ENCODE measurements at places on chromosomes 12 and 14.

- no peak for DNase-seq
Measured at GRCh38 chr14:71764701-71765382, 167.4 kb upstream of the RGS6 start.

- no peak for DNase-seq
Measured at GRCh38 chr12:88371416-88372183, 208.7 kb downstream of the KITLG start.

DNA sequence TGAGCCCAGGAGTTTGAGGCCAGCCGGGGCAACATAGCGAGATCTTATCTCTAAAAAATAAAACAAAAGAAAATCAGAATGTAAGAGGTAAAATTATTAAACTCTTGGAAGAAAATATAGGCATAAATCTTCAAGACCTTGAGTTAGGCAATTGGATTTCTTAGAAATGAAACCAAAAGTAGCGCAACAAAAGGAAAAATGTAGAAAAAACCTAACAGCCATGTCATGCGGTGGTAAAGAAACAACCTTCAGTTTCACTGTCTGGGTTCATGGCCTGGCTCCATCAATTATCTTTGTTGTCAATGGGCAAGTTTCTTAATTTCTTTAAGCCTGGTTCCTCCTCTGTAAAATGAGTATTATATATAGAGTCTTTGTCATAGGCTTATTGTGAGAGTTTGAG, 5.6 kb upstream of the GCH1 start:
- no peak for DNase-seq

GRCh38 chr12:121787063-121788025, 6.1 kb downstream of the RHOF start:
- DNase-seq = no peak

GRCh38 chr14:32077081-32078022, at the start of gene ARHGAP5:
Gene ARHGAP5 (plus strand): TSS chr14:32077304. CDS start chr14:32090670, 13,366 bp downstream.
- DNase-seq = no peak

DNA sequence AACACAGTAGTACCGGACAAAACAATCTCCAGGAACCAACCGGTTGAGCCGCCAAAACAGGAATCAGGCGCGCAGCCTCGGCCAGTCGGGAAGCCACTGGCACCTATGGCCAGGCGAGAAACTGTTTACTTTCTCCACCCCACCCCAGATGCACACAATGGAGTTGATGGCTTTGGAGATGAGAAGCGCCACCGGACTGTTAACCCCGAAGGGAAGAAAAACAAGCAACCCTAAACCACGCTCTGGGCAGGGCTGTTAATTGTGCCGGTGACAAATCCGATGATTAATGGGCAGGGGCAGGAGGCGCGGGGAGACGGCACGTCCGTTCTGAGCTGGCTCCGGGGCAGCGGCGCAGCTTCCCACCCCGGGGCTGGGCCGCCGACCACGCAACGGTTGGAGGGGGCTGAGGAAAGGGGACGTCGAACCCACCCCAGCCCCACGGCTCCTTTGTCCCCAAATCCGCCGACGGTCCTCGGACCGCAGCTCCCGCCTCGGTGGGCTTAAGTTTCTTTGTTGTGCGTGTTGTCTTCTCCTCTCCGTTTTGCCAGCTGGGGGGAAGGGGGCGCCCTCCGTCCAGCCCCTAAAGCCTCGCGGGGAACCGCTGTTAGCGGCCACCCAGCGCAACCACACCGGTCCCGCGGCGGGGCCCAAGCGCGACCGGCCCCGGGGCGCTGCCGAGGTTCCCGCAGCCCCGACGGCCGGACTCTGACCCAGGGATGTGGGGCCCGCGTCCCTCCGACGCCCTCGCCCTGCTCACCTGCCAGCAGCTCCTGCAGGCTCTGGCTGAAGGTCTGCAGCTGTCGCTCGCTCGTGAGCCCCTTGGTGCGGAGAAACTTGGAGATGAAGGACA, 790 bp downstream of the BTG1 start:
- no peak for DNase-seq

DNA sequence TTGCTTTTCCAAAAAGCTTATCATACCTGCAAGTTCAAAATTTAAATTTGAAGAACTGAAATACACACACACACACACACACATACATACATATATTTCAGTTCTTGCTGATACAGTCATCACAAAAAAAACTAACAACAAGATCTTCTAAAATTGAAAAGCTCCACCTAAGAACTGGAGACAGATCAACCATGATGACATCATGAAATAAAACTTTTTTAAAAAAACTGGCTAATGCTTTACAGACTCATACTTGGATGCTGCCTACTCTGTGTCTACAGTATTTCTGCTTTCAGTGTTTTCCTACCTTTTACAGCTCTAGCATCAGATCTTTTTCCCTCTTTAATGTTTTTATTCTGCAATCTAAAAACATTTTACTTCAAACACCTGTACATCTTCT, 261.4 kb downstream of the DIO2 start:
- DNase-seq = no peak

GRCh38 chr12:3973269-3973884, 100.2 kb upstream of the PARP11 start:
- DNase-seq = no peak

- DNase-seq = no peak
Measured at GRCh38 chr12:1796515-1797010, 23.8 kb upstream of the LRTM2 start.

DNA sequence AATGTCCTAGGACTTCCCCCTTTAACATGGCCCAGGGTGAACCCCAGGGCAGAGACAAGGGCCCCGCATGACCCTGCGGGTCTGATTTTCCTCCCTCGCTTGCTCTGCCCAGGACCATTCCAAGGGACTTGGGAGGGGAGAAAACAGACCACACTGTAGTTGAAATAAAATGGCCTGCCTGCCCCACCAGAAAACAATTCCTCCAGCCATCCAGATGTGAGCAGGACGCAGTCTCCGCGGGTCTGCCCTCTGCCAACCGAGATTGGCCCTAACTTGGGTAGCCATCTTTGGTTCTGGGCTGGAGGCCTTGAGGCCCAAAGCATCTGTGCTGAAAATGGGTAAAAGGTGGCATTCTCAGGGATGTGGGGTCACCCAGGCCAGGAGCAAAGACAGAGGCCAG, 75.5 kb downstream of the RFLNA start:
- DNase-seq = no peak

- no peak for DNase-seq
Measured at GRCh38 chr14:30872602-30873001, 1.8 kb upstream of the COCH start.

- no peak for DNase-seq
Measured at GRCh38 chr12:13362260-13362841, 165.8 kb downstream of the EMP1 start.

GRCh38 chr12:32615441-32615840, 63.7 kb upstream of the DNM1L start:
- no peak for DNase-seq

DNA sequence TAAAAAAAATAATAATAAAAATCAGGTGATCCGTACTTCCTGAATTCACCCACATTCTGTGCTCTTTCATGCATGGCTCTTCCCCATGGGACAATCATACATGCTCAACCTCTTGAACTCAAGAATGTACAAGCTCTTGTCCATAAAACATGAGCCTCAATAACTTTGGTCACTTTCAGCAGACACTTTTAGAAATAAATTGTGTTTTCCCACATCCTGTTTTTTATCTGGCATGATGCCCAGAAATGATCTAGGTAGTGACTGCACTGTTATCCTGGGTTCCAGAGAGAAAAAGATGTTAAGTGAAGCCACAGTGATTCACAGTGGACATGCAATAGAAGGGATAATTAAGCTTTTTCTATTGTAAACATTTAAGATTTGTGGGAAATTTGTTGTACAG, 537.6 kb upstream of the TMEM132C start:
- DNase-seq = no peak

DNA sequence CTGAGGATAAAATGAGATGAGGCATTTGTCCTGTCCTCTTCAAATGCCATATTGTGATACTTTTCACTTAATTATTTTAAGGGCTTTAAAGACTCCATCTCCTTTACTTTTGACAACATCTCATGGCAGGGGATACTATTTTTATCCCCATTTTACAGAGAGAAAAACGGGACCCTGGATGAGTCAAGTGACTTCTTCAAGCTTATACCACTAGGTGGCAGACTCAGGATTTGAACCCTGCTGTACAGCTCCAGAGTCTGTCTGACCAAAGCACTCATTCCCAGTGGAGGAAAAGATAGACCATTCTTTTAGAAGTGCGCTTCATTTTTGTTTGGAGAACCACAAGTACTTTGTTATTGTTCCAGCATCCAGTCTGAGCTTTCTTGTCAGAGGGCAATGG, 1.7 kb upstream of the SMOC1 start:
- no peak for DNase-seq

DNA sequence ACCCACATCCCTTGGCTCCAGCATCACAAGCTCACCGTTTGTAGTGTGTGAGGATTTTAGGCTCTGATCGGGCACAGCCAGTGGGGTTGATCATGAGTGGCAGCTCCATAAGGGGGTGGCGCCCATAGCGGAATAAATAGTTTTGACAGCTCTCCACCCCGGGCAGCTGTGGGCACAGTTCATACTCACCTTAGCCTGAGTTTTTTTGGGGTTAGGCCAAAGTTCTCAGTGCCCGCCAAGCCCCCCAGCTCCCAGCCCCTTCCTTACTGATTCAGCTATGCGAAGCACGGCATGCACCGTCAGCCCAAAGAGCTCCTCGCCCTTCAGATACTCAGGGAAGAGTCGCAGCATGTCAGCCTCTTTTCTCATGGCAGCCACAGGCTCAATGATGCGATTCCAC, 6.0 kb upstream of the PRKAG1 start:
- DNase-seq = no peak

DNA sequence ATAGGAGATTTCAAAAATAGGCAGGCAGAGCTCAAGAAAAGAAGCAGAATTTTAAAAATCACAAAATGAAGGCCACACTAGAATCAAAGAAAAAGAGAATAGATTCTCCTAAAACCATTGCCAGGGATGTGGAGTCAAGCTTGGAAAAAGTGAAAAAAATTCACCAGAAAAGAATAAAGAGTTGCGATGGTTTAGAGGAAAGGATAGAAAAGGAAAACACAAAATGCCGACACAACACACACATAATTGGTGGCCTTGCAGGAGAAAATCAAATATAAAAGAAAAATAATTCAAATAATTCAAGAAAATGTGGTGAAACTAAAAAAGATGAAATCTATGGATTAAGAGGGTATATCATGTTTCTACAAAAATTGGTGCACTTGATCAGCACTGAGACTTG, 181.6 kb upstream of the C14orf180 start:
- no peak for DNase-seq

GRCh38 chr12:124700810-124701592, 133.6 kb upstream of the NCOR2 start:
- no peak for DNase-seq

DNA sequence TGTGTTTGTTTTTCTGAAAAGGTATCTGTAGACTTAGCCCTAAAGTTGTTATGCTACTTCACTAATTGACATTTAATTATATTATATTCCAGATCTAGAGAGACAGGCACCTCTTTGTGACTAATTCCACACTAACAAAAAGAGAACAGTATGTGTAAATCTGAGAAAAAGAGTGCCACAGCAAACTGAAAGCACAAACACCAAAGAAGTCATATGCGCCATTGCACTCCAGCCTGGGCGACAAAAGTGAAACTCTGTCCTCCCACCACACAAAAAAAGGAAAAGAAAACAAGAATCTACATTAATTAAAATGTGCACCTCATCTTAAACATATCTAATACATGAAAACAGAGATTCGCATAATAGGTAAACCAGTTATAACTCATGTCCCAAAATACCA, 4.4 kb upstream of the CSRNP2 start:
- no peak for DNase-seq

- DNase-seq = no peak
Measured at GRCh38 chr14:38367922-38368321, 112.0 kb upstream of the CLEC14A start.

DNA sequence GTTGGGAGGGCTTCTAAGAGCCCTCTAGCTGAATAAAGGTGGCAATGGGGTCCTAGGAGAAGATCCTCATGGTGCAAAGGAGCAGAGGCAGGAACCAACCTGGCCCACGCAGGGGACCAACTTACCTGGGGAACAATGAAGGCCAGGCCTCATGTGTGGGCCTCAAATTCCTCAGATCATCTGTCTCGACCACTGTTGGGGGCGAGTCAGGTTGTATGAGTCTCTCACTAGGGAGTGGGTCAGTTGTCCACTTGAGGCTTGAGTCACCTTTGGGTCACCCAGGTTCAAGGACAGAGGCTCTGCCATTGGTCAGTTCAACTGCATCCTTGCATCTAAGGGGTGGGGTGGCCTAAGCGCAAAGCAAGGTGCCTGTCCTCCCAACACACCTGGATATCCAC, 43.7 kb upstream of the BDKRB2 start:
- no peak for DNase-seq

DNA sequence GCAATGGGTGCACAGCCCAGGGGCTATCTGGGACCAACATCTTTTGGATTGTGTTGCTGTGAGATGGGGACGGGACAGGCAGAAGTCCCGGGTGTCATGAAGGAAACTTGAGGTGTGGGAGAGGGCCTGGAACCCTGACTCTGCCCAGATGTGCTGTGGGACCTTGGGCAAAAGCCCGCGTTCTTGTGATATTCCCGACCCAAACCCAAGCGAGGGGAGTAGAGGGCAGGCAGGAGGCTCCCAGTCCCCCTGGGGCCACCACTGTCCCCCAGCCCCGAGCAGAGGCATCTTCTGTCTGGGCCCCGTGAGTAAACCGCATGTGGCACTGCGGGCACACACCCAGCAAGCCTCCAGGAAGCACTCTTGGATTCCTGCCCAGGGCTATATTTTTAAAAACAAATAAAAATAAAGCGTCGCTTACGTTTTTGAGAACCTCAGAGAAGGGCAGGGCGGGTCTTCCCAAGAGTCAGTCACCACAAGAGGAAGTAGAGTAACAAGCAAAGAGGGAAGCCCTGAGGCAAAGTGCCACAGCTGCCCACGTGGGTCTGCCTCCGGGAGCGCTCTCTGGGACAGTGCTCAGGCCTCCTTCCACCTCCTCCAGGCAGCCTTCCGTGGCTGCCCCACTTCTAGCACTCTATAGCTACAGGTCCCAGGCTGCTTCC, 39.5 kb downstream of the BEGAIN start:
- no peak for DNase-seq

- DNase-seq = no peak
Measured at GRCh38 chr14:55351111-55351510, 60.5 kb downstream of the ATG14 start.

DNA sequence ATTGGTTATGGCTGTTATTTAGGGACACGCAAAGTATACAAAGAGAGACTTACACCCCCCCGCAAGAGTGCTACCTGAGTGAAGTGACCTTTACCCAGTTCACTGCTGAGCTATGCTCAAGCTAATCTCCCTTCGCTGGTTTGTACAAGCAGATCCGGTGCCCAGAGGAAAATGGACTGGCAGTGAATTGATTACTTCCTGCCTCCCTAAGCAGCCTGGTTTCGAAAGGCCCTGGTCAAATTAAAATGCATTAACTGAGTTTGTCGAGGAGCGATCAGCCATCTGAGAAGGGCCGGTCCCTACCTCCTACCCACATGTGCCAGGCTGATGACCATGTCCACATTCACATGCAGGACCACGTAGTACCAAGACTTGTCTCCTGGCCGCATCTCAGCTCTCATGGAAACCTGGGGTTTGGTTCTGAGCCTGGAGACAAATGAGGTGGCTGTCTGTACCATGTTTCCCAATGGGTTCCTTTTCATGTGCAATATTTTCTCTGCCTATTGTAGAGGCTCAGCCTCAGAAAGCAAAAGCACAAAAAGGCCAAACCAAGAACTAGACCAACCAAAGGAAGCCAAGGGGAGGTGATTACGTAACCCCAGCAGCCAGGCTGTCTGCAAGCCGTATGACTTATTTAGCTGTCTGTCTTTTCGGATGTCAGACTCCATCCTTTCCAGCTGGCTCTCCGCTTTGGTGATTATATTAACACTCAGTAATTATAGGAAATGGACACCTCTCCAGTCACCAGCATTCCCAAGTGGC, 284.7 kb upstream of the PWP1 start:
- DNase-seq = no peak

GRCh38 chr12:74412606-74413230, 124.9 kb upstream of the ATXN7L3B start:
- DNase-seq = no peak

All from GOT3 (cell line).